ENCODE measurements at places on chromosomes 5 and 9.

DNA sequence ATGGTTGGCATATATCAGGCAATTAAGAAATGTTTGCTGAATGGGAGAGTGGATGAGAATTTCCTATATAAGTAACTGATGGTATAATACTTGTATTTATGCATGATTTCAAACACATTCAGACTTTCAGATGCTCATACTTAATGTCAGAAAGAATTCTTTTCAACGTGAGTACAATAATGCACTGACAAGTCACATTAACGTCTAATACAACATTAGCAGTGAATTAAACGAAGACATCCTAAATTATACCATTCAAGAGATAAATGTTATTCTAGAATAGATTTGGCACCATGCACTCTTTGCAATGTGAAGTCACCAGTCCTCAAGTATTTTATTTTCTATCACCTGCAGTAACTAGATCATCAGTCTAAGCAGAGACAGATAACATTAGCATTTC is 712.9 kb downstream of the TLE1 start:
- no peak for DNase-seq

DNA sequence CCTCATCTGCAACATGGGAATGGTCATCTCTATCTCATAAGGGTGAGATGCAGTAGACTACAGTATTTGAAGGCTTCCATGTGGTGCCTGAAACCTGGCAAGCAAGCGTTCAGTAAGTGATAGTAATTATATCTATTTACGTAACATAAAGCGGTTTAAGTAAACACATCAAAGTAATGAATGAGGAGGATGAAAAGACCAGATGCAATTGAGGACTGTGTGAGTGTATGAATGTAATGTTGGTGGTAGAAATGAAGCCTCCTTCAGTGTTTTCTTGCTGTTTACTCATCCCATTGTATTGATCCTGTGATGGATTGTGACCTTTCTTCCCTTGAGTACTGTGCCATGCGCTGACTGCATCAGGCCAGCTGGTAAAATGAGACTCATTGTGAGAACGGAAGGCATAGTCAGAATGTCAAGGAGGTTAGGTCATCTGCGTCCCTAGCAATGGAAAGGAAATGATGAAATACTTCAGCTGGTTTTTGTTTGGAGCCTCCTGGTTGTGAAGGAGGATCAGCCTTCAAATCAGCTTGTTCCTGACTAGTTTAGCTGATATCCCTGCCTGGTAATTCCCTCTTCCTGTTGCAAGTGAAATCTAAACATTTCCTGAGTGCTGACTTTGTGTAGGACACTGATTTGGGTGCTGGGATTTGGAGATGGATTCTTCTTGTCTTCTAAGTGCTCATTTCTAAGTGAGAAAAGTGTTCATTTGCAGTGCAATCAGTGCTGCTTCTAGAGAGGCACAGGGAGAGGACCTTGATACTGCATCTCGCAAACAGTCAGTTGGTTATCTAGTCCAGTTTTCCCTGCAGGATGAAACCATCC is 35.6 kb downstream of the TNFSF8 start:
- no peak for DNase-seq

GRCh38 chr5:180832638-180833068 is 28.4 kb downstream of the ZFP62 start:
- DNase-seq = no peak

DNA sequence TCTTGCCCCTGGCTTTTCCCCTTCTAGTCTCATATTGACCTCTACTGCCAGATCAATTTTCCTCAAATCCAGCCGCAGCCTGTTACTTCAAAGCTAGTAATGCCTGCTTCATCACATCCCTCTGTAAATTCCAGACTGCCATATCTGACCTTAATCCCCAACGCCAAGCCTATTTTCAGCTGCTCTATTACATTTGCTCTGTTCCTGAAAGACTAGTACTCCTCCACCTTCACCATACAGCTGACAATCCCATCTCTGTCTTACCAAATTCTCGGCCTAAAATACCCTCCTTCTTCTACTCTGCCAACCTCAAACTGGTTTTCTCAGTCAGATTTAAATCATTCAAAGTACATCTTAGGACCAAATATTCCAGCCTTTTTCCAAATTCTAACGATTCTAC is 420.2 kb downstream of the RAB3C start:
- no peak for DNase-seq

DNA sequence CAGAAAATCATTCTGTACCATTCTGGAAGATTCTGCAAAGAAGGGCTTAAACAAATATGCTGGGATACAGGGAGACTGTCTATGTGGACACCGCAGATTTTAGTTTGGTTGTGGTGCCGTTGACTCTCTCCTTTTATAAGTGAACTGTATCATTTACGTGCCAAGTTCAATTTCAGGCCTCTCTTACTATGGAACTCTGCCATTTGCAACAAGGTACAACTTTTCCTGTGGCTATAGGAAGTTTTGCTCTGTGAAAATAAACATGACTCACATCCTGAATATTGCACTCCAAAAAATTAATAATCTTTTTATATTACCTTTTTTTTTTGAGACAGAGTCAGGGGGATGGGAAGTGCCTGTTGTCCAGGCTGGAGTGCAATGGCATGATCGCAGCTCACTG is 29.7 kb upstream of the CSNK1G3 start:
- no peak for DNase-seq

- no peak for DNase-seq
These were observed 400.9 kb upstream of the CYLC2 start for GRCh38 chr9:102594241-102594640.

- no peak for DNase-seq
These were observed 517.0 kb downstream of the CCDC171 start for GRCh38 chr9:16069671-16070454.

DNA sequence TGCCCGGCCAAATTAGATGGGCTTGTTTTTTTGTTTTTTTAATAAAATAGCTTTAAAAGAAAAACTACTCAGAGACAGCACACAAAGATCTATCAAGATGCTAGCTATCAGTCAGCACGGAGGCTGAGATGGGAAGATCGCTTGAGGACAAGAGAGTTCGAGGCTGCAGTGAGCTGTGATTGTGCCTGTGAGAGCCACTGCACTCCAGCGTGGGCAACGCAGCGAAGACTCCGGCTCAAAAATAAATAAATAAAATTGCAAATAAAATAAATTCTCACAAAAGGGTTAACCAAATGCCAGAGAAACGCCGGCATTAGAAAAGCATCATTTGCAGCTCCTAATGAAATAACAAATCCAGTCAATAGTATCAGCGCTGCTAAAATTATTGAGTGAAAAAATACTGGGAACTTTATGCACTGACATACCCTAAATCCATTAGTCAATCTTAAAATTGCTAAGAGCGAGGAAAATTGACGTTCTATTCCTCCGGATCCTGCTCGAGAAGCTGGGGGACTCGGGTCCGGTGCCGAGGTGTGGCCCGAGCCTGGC is 681 bp downstream of the CPLANE1 start:
- DNase-seq = peak; percentile 8

GRCh38 chr5:154850255-154851062 is at the start of gene FAXDC2:
Gene FAXDC2 (minus strand): TSS chr5:154850603. CDS start chr5:154838178, 12,425 bp downstream.
- DNase-seq = peak; percentile 58

DNA sequence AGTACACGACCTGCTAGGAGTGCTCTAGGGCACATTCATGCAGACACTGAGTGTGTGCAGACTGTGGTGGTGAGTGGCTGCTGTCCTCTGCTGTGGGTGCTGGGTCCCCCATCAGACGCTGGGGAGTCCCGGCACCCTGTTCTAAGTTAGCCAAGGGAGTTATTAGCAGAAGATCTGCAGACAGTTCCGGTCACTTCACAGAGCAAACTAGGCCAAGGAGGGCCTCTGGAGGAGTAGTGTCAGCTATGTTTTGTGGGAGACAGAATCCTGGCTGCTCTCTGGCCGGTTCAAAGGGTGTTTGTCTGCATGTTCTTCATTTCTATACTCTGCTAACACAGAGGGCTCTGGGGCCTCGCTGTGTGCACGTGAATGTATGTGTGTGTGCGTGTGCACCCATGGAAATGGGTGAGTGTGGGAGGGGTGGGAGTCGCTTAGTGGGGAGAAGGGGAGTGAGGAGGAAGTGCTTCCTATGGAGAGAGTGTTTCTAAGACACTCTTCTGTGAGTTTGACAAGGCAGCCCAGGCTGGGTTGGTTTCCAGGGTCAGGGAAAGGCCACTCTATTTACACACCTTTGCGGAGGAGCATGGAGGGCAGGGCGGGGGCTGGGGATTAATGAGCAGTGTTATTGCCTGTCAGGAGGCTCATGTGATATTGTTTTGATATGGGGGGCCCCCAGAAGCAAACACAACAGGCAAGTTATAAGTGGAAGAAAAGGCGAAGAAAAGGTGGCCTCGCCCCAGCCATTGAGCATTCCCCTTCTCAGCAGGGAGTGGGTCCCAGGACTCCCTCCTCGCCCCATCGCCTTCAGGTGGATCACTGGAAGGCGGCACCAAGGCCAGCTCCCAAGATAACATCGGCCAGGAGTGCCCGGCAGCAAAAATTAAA is 68.9 kb downstream of the MACROH2A1 start:
- no peak for DNase-seq

DNA sequence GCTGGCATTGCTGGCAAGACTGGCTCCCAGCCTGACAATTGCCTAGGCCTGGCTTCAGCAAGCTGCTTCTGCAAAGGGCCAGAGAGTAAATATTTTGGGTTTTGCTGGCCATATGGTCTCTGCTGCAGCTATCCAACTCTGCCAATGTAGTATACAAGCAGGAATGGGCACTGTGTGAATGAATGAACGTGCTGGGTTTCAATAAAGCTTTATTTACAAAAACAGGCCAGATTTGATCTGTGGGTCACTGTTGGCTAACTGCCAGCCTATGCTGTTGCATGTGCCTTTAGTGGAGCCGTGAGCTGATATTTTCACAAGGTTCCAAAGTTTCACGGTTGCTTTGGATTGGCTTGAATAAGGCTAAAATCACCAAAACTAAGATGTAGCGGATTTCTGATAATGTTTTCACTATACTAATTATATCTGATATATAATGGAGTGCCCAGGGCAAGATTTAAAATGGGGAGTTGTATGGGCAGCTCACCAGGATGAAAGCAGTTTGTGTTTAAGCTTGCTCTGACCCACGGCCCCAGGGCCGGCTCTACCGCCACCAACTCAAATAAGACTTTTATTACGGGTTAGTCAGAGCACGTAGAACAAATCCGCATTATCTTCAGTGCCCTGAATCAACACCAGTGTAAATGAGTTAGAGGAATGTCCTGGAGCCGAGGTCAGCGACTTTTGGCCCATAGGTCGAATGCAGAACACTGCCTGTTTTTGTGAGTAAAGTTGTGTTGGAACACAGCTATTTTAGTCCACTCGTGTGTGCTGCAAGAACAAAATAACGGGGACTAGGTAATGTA is 98.6 kb upstream of the DAP start:
- no peak for DNase-seq

DNA sequence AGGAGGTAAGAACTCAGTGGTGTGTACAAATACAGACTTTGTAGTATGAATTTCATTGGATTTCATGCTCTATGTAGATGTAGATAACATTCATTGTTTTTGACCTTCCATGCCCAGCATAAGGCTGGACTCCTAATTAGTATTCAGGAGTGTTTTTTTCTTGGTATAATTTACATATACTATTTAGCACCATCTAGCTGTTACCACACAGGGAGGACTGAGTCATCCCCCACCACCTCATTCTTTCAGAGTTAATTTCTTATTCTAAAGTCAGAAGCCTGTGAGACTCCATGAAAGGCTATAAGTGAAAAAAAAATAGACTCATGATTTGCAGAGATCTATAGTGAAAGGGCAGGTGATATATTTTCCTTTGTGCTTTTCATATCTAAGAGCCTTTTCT is 555.0 kb downstream of the PRR16 start:
- DNase-seq = no peak

Data from hematopoietic multipotent progenitor cell treated with erythropoietin and hydrocortisone succinate and interleukin-3 and kit ligand, for 8 days (in vitro differentiated cells).